ENCODE measurements at places on chromosomes 11 and 22. TPM values are rescaled to one million over a fixed set of nuclear protein-coding genes. Genes with fewer than 3 reads are reported as not detected.

Gene RNF121
- total RNA-seq: 23.6 TPM

Gene CBLIF
- not detected for total RNA-seq

Gene P2RX6
- 0.59 TPM for total RNA-seq

Gene NXPE4
- not detected for total RNA-seq

Gene DLG2
- total RNA-seq: 2.0 TPM

Gene OR5A1
- total RNA-seq: not detected

Gene GGT5
- not detected for total RNA-seq

Gene DCDC1
- total RNA-seq: not detected

Gene RHOD
- not detected for total RNA-seq

All from CD4-positive, CD25-positive, alpha-beta regulatory T cell (primary cell).